MM.1S (cell line): ENCODE measurements at places on chromosomes 4 and X.

- DNase-seq = no peak
Observed at GRCh38 chrX:119041175-119041574, 31.6 kb upstream of the CT47C1 start.

GRCh38 chrX:80879143-80879542 is 69.5 kb upstream of the BRWD3 start:
- DNase-seq = peak; percentile 38

DNA sequence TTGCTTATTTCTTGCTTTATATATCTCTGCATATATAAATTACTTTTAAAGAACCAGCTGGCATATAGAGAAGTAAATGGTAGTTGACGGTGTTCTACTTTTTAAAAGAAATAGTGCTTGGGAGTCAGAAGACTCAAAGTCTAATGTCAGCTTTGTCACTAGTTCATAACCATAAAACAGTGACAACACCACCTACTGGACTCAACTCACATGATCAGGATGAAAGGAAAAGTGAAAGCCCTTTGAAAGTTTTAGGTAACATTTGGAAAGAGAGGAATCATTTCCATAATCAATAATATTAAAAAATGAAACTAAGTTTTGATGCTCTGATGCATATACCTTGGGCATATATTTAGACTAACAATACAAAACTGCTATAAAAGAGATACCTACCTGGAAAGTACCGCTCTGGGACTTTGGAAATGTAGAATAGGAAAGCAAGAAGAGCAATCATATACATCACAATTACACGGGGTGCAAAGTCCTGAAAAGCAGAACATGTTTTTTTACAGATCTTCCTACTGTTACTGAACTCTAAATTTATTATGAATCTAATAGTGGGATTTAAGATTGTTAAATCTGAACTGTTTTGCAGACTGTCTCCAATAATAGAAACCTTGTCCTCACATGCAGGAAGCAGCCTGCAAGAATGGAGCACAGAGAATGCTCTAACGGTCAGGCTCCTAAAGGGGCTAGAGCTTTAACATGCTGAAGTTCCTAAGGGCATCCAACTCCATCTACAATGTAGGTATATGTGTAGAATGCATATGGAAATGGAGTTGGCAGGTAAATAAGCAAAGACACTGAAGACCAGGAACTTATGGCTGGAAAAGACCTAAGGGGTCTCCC is 15.6 kb downstream of the PAQR3 start:
- DNase-seq = no peak

DNA sequence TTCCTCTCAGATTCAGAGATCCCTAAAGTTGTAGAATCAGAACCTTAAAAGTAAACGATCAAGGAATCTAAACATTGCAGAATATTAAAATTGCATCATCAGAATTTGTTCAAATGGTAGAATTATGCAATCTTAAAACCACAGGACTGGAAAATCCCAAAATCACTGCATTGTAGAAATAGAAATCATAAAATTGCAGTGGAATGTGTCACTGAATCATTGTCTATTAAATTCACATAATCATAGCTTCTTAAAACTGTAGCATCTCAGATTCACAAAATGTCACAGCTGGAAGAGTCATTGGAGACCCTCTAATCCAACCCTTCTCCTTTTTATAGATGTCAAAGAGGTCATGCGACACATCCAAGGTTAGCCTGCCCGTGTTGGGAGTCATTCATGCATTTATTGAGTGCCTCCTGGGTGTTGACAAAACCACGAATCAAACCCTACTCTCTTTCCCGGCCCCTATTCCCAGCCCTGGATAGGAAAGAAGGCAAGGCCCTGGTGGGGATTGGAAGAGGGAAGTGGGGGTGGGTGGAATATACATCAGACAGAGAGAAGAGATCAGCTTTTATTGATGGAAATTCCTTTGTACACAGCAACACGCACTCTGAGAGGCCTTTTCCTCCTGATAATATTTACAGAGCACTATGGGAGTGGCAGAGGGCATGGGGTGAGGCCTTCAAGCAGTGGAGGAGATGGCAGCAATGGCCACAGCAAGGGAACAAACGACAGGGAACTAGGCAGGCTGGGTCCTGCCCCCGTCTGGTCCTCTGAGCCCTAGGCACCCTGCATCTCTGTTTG is 15.4 kb downstream of the IQSEC2 start:
- no peak for DNase-seq

GRCh38 chr4:81504112-81505003 is 32.7 kb upstream of the RASGEF1B start:
- DNase-seq = no peak

DNA sequence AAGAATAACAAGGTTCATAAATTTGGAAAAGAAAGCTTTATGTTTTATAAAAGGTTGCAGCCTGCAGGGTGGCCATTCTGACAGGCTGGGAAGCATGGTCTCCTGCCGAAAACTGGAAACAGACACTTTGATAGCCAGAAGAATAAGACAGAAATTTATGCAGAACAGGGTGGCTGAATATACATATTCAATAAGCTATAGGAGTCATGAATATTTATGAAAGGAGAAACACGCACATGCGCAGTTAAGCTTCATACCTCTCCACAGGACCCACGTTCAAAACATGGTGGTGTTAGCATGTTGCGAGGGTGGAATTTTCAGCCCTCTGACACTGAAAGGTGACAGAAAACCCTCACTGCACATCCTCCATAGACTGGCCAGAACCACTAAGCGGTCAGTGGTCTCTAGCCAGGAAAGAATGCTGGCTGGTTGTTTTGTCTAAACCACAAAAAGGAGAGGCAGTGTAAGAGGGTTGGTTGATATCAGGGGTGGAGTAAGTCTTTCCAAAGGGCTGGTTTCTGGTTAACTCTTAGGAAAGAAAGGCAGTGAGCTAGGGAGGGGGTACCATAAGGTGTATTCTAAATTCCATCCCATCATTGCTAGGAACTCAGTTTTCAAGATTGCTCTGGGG is 58.2 kb downstream of the ANXA10 start:
- DNase-seq = no peak

DNA sequence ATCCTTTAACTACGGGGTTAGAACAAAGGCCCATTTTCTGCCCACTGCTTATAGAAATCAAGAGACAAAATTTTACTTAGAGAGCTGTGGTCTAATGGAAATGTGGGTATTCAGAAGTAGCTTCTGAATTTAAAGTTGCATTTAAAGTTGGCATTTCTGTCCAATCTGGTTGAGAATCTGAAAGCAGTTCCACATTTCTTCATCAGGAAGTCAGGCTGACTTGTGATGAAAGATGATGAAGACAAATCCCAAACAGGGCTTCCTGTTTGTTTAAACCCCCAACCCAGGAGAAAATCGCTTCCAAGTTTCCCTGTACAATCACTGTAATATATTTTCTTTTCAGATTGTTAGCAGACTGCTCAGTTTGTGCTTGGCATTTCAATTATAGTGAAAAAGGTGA is 345.3 kb downstream of the SPRY1 start:
- DNase-seq = no peak

DNA sequence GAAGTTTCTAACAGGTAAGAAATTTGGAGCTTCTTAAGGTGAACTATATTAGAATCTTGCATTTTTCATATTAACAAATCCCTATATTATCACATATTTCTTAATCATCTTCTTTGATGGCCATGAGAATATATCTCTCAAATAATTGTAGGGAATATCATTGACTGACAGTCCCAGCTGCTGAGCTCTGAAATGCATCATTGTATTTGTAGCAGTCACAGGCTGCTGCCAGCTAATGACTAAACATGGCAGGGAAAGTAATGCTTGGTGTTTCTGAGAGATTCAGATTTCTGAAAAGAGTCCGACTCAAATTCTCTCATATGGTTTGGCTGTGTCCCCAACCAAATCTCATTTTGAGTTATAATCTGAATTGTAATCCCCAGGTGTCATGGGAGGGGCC is 171.9 kb downstream of the TRAM1L1 start:
- no peak for DNase-seq

DNA sequence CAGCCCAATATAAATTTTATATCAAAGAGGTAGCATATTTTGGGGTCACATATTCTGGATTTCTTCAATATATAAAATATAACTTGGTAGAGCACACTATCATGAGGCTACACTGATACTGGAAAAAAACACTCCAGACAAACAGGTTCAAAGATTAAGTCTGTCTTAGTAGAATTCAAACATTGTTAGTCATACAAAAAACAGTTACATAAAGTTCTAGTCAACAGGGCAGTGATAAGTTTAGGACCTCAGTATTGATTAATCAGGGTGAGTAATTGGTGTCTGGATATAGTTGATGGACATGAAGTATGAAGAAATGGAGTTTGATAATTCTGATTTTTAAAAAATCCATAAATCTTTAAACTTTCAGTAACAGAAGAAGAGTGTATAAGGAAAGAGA is 1291.3 kb downstream of the FSTL5 start:
- no peak for DNase-seq

DNA sequence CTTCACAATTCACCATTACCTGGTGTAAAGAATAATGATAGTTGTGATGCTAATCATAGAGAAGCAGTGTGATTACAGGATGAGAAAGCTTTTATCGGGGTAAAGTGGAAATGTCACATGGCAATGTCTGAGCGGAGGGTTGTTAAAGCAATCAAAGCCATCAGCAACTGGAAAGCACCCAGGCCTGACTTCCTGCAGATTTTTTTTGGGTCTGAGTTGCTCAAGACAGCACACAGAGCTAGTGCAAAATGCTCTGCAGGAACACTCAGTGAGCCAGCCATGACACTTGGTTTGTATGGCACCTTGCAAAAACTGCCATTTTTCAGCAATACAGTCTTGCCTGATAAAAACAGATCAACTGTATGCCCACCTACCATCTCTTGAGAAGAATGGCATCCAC is 152.9 kb downstream of the COL4A6 start:
- no peak for DNase-seq

DNA sequence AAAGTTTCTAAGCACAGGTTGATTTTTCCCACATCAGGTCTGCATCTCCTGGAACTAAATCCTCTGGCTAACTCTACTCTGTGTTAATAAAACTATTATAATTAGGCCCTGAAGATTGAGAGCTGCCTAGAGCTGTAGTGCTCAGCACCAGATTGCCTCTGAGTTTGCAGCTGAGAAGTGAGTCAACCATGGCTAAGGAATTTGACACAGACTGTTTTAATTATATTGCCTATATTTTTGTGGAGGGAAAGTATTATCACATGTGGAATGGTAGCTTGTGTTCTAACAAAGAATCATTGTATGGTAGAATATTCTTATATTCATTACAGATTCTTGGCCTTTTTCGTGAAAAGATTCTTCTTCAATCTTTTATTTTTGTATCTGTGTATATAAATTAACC is 1907.6 kb upstream of the TENM3 start:
- no peak for DNase-seq

GRCh38 chr4:4789462-4789861 is 70.0 kb upstream of the MSX1 start:
- DNase-seq = no peak

DNA sequence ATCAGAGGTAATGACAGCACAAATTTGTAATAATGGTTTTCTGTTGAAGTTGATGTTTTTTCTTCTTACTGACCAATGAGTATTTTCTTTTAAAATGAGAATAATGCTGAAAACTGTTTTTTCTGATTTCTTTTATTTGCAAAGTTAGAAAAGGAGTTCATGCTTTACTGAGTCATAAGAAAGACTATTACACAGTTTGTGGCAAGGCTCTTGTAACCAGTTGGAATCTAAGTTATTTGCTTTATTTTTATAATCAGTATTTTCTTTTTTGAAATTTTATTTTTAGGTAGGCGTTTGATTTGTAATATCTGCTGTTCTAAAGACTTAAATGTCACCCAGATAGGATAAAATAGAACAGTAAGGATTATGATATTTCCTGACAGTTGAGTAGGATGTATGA is 25.5 kb downstream of the ANAPC4 start:
- no peak for DNase-seq

DNA sequence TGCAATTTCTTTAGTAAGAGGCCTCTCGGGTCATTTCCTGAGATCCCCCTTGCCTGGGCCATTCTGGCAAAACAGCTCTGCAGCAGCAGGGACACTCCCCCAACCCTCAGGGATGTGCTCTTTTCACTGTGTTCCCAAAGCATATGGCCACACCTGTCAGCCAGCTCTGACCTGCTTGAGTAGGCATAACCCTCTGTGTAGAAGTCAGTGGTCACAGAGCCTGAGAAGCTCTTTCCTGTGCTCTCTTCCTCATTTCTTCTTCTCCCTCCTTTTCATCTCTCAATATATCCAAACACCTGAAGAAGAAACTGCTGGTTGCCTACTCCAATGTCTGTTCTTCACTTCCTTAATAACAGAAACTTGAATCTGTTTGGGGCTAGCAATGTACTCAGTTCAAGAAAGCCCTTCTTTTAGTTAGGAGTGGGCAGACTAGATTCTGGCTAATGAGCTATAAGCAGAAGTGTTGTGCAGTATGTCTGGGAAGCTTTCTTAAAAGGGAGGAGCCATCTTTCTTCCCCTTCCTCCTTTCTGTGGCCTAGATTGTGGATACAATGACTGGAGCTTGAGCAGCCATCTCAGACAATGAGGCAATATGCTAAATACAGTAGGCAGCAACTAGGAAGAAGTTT is 73.3 kb downstream of the PRPS1 start:
- DNase-seq = no peak

- no peak for DNase-seq
Observed at GRCh38 chr4:89653012-89653411, 183.9 kb downstream of the SNCA start.

- no peak for DNase-seq
Observed at GRCh38 chr4:146640465-146641061, 1.9 kb downstream of the POU4F2 start.

DNA sequence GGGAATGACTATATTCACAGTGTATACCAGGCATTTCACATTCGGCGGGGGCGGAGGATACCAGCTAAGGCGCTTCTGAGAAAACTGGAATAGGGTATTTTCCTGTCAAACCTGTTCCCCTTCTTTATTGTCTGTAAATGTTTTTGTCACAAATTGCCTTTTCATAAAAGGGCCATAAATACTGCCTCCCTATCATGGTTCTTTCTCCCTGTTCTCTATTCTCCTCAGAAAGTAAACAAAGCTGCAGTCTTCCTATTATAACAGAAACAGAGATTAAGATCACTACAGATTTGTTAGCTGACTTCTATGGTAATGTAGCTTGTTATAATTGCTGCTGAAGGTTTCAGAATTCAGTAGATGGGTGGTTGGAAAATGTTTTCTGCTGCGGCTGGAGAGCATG is 32.2 kb downstream of the MID2 start:
- DNase-seq = no peak

GRCh38 chrX:56618323-56618722 is 54.9 kb downstream of the UBQLN2 start:
- no peak for DNase-seq

DNA sequence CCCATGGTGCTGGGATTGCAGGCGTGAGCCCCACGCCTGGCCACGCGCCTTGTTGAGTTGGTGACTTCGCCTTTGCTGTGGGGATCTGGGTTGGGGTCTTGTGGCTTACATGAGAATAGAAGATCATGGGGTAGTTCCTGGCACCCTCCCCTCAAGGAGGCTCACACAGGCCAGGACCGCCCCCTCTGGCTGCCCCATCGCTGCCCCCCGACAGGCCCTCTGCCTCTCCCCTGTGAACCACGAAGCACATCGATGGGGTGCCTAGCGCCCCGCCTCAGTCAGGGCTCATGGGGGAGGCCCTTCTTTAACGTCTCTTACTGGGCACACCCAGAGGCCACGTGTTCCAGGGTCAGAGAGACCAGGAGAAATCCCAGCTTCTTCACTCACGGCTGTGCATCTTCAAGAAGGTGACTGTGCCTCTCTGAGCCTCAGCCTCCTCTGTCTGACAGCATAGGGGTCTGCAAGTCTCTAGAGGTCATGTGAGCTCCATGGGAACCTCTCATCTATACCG is 23.6 kb upstream of the SPON2 start:
- DNase-seq = no peak

- DNase-seq = no peak
Observed at GRCh38 chr4:81639248-81639647, 167.5 kb upstream of the RASGEF1B start.

- no peak for DNase-seq
Observed at GRCh38 chr4:40511036-40511614, 118.5 kb downstream of the RBM47 start.
